Central memory CD8-positive, alpha-beta T cell (primary cell): ENCODE measurements at places on chromosomes 6 and 20.

GRCh38 chr6:32092760-32093497 lies 16.2 kb downstream of the TNXB start:
- DNase-seq, result no peak

- DNase-seq, result no peak
Measured at GRCh38 chr6:89999154-89999553, 104.9 kb downstream of the GJA10 start.

DNA sequence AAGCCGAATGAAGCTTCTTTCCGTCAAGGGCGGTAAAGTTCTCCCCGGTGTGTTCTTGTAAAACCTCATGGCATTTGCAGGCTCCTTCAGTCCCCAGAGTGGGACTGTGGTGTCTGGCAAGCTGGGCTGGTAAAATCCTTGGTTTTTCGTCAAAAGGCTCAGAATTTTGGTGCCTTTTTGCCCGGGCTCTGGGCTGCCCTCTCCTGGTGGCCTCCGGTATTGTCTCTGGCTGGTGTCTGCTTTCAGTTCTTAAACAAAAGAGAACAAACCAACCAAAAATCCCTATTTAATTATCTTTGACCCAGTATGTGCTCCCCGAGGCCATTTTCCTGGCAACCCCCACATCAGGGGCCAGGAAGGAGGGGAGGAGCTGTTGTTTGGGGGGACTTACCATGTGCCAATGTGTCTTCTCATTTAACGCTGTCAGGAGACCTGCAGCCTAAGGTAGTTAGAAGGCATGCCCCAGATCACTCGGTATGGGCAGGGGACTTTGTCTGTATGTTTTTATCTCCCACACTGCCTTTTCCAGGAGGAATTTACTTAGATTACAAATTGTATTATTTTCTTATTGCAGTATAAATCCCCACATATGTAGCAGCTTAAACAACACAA lies 11.1 kb downstream of the CDH4 start:
- no peak for DNase-seq

DNA sequence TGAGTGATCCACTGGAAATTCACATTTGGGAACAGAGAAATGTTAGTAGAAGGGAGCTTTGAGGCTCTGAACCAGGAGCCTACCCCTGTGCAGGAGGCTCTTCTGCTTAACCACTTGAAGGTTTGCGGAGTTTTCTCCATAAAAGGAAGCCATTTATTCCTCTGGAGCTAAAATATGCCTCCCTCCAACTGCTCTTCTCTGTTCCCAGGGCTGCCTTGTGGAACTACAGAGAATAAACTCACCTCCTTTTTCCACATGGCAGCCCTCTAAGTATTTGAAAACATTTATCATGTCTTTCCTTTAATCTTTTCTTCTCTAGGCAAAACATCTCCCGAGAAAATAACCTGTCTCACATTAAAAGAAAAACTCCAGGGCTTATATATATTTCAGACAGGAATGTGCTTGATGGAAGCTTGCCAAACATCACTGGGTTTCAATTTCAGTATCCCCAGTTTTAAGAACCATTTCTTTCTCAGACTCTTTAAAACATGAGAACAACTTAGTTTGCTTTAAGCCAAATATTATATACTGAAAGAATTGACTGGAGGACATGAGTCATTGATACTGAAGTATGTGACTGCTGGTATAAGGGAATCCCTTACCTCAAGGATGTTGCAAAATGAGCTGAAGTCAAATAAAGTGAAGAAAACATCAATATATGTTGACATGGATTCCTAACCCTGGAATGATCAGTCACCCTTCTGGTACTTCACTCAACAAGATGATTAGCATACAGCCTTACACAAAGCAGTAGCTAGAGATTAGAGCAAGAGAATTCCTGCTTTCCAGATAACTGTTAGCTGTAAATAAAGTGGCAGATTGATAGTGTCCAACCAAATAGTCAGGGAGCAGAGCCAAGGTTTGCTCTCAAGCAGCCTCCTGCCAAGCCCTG lies 74.0 kb downstream of the ZBTB2 start:
- DNase-seq, result no peak

DNA sequence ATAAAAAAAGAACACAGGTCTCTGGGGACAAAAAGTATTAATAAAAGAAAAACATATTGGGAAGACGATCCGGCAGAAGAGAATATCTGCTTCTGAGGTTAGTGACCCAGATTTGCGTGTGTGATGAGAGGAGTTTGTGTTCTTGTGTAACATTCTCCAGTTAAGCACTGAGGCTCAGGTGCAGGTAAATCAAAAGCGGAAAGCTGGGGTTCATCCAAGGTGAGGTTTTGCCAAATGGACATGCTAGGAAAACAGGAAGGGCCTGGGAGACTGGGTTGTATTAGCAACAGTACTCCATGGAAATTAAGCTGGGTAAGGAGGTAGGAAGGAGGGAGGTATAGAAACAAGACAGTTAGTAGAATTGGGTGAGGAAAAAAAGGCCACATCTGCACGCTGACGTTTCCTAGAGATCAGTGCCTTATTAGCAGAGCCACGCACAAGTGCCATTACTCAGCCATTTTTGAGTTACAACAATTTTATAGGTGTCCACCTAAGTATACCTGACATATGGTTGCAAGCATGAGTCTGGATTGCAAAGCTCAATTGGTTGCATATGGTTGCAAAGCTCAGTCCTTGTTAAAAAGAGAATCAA lies 139.6 kb downstream of the ZMYND8 start:
- DNase-seq, result no peak

DNA sequence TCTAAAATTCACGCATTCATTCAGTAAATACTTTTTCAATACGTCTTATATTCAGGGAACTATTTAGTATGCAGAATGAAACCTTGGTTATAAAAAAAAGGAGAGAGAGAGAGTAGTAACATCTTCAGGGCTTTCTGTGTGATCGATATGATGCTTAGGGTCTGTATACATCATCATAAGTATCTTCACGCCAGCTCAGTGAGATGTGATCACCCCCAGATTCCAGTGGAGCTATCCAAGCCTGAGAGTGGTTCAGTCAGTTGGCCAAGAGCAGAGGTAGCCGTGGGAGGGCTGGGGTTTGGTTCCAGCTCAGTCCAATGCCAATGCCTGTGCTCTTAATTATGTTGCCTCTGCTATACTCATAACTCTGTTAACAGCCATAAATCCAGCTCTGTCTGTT lies 8.6 kb downstream of the CD83 start:
- DNase-seq, result no peak

- peak; percentile 38 for DNase-seq
Measured at GRCh38 chr20:53869466-53870258, 200.7 kb downstream of the BCAS1 start.

- no peak for DNase-seq
Measured at GRCh38 chr6:113375950-113376846, 480.9 kb upstream of the MARCKS start.

GRCh38 chr6:139597771-139598755 lies 223.6 kb upstream of the CITED2 start:
- DNase-seq, result no peak

DNA sequence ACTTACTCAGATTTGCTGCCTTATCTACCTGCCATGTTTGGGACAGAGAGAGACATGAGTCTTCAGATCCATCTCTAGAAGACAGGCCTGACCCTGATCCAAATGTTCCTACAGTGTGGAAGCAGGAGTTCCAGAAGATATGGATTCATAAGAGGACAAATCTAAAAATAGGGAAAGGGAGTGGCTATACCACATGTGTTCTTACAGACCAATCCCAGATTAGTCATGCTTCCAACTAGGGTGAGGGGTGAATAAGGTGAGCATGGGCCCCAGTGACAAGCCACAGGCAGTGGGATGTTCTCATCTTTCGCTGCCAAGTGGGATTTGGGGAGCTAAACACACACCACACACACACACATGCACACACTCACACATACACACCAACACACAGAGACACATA lies 670.7 kb upstream of the CITED2 start:
- no peak for DNase-seq
